ENCODE measurements at places on chromosomes 3 and 15.

GRCh38 chr3:126311338-126311978, 45.8 kb downstream of the KLF15 start:
- no peak for DNase-seq

- DNase-seq: no peak
Observed at GRCh38 chr3:171226794-171227193, 200.3 kb upstream of the SLC2A2 start.

GRCh38 chr3:148816981-148817525, 10.6 kb upstream of the CPB1 start:
- no peak for DNase-seq

GRCh38 chr3:168977716-168978374, 685.7 kb downstream of the MECOM start:
- no peak for DNase-seq

- DNase-seq: no peak
Observed at GRCh38 chr15:49044002-49044401, 2.2 kb downstream of the SECISBP2L start.

DNA sequence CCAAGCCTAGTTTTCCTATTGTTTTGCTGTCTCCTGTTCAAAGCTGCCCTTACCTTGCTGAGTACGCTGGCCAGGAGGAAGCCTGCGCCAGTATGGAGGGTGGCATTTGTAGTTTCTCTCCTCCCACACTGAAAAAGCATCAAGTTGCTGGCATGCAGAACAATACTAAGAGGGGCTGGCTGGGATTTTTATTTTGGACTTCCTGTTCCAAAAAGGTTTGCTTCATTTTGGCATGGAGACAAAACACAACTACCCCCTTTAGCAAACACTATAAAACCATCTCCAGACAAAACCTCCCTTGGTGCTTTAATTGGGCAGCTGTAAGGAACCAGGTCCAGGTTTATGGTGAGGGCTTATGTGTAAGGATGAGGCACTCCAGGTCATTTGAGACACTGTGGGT, 457.6 kb downstream of the PDCD6IP start:
- DNase-seq: no peak

DNA sequence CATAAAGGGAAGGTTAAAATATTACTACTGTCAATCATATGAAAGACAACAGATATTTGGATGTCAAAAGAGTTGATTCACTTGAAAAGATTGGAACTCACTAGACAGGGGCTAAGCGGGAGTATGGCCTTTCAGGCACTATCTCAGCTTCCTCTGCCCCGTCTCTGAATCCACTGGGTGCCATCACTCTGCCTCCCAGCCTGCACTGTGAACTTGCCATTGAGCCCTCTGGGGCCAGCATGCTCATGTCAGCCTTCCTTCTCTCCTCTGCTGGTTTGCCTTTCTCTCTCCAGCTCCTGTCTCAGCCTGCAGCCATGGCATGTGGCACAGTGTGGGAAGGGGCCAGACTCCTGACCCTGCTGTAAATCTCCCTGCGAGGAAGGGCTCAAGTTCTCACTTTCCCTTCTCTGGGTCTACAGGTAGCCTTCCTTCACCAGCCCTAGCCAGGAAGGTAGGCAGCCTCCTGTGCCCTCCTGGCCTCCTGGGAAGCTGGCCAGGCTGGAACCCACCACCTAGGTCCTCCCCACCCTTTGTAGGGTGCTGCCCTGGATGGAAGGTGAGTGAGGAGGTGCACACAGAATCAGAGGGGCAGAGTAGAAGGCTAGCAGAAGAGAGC, 54.0 kb upstream of the SLCO2A1 start:
- no peak for DNase-seq

DNA sequence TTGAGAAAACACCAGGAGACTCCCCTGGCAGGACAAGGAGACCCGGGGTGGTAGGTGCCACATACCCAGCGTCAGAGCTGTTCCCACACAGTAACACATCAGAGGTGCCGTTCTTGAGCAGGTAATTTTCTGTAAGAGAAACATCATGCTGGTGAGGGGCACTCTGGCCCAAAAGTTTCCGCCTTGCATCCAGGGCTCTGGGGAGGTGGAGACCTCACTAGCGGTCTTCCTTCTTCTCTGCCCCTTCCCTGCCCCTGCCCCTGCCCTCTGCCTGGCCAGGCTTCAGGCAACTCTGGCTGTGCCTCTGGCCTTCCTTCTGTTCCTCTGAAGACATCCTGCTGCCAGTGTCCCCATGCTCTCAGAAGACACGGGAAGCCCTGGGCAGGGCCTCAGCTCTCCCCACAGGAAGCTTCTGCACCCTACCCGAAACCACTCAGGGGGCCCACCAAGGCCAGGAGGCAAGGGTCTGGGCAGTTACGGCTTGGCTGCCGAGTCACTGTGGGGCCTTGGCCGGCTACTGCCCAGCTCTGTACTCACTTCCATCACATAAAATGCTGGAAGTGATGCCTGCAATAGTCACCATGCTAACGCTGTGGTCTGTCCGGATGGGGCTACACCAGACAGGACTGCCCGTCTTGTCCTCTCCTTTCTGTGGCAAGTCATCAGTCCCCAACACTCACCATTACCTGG, 41.3 kb downstream of the SCN5A start:
- DNase-seq: no peak

DNA sequence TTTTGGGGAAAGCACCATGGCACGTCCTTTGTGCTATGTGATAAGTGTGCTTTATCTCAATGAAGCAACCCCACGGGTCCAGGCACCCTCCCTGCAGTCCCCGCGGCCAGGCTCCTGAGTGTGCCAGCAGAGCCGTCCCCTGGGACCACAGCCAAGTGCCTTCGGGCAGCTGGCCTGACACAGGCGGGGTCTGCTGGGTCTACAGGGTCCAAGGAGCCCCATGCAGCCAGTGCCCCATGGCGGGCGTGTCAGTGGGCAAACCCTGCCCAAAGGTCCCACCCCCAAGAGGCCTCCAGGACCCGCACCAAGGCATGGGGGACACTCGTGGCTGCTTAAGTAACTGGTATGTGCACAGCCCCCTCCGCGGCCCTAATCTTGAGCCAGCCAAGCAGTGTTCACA, 35.3 kb downstream of the KLHL25 start:
- no peak for DNase-seq

GRCh38 chr3:31704591-31705179, 172.0 kb downstream of the STT3B start:
- no peak for DNase-seq

DNA sequence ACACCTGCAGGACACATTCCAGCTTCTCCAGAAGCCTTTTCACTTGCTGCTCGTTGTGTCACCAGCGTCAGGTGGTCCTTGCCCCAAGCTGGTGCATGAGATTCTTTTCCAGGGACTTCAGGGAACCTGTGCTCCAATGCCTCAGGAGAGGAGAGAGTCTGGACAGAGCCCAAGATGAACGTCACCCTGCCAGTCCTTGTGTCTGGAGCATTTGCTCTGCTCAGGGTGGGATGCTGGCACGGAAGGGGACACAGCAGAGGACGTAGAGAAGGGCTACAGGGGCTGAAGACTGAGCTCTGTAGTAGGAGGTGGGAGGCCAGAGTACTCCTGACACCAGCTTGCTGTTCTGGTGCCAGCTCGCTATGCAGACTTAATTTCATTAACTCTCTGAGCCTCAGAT, 262.1 kb downstream of the XXYLT1 start:
- no peak for DNase-seq
